ENCODE measurements at places on chromosomes 12 and 14.

- no peak for DNase-seq
Measured at GRCh38 chr12:112349431-112349830, 32.8 kb downstream of the HECTD4 start.

GRCh38 chr14:85587151-85587711 lies 57.3 kb downstream of the FLRT2 start:
- DNase-seq: no peak

- no peak for DNase-seq
Measured at GRCh38 chr12:31226639-31227038, 99.3 kb downstream of the SINHCAF start.

- DNase-seq: no peak
Measured at GRCh38 chr12:98110536-98110935, 404.9 kb upstream of the TMPO start.

DNA sequence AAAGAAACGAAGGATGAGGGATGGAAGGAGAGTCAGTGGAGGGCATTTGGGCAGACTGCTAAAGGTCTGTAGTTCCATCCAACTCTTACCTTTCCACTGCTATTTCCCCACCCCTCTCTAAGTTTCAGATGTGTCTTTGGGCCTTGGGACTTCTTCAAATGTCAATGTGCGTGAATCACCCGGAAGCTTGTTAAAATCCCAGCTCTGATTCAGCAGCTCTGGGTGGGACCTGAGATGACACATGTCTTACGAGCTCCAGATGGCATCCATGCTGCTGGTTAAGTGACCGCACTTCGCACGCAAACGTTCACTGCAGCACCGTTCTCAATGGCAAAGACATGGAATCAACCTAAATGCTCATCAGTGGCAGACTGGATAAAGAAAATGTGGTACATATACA lies 309.9 kb downstream of the VRK1 start:
- no peak for DNase-seq

- peak; percentile 65 for DNase-seq
Measured at GRCh38 chr12:24948757-24949722, at the start of gene BCAT1. BCAT1 (minus strand) TSS chr12:24949101; CDS start chr12:24948932, 169 bp downstream.

DNA sequence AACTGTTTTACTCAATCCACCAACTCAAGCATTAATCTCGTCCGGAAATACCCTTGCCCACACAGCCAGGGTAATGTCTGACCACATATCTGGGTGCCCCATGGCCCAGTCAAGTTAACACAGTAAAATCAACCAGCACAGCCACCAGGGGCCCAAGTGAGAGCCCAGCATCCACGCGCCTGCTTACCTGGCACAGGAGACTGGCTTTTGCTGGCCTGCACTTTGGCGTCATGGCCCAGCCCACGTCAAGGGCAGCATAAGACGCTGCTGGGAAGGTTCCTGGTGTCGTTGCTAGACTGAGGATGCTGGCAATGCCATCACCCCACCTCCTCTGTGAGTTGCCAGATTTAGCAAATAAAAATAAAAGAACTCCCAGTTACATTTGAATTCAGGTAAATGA lies 53.6 kb upstream of the BCL11B start:
- DNase-seq: no peak

- no peak for DNase-seq
Measured at GRCh38 chr12:127911291-127911690, 355.7 kb upstream of the TMEM132C start.

DNA sequence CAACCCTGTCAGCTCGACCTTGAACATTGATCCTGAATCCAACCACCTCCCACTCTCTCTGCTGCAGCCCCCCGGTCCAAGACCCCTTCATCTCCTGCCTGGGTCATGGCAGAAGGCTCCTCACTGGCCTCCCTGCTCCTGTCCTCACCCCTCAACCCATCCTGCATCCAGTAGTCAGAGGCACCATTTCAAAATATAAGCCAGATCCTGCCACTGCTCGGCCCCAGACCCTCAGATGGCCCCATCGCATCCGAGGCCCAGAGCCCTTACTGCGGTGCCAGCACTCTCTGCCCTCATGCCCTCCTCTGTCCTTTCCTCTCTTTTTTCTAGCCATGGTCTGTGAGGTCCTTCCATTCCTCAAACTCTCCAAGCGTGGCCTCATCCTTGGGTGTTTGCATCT lies 34.3 kb upstream of the LHX5 start:
- no peak for DNase-seq

DNA sequence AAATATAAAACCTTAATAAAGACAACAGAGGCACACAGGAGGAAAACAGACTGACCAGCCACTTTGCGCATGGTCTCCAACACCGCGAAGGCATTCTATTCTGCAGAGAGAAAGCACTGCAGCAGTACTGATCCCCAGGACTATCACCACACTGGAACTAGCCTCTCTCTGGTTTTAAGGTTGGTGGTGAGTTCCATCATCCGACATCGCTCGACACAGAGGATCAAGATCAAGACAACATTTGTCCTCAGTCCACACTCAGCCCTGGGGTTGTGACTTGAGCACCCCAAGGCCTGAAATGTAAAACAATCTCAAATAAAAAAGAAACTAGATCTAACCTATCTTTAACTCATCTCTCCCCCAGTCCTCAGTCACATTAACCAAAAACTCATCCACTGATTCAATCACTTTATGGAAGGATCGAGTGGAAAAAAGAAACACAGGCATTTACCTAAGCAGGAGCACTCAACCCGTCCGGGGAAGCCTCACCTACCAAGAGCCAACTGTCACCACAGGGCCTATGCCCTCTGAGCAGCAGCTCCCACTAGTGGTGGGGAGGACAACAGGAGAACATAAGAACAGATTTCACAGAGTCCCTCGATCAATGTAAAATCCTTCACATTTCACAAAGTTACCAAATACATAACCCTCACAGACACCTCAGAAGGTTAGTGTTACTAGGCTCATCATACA lies 17.7 kb downstream of the STXBP6 start:
- DNase-seq: peak; percentile 17

- no peak for DNase-seq
Measured at GRCh38 chr12:130444986-130445385, 107.3 kb downstream of the PIWIL1 start.

GRCh38 chr14:60651796-60652673 lies 2.8 kb upstream of the SIX1 start:
- peak; percentile 34 for DNase-seq

DNA sequence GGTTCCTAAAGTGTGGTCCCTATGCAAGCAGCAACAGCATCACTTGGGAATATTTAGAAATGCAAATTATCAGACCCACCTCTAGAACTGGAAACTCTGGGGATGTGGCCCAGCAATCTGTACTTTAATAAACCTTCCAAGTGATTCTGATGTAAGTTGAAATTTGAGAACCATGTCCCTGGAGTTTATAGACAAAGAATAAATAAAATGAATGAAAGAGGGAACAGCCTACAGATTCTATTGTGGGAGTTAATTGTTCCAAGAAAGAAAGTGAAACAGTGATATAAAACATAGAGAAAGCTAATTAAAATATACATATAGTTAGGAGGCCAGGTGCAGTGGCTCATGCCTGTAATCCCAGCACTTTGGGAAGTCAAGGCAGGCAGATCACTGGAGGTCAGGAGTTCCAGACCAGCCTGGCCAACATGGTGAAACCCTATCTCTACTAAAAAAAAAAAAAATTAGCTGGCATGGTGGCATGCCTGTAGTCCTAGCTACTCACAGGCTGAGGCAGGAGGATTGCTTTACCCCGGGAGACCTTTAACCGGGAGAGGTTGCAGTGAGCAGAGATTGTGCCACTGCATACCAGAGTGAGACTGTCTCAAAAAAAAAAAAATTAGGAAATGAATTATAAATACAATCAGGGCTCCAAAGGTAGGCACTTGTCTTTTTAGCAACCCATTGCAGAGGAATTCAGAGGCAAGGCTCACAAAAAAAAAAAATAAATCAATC lies 507.5 kb downstream of the NAV3 start:
- no peak for DNase-seq

GRCh38 chr12:21073129-21073528 lies 57.9 kb upstream of the SLCO1B1 start:
- no peak for DNase-seq

Measured in activated CD4-positive, alpha-beta T cell treated with anti-CD3 and anti-CD28 coated beads for 48 hours (primary cell).